Activated CD4-positive, CD25-positive, alpha-beta regulatory T cell (primary cell): ENCODE measurements at places on chromosomes 7 and 10.

- DNase-seq, result no peak
Measured at GRCh38 chr7:129975309-129975708, 22.5 kb upstream of the UBE2H start.

DNA sequence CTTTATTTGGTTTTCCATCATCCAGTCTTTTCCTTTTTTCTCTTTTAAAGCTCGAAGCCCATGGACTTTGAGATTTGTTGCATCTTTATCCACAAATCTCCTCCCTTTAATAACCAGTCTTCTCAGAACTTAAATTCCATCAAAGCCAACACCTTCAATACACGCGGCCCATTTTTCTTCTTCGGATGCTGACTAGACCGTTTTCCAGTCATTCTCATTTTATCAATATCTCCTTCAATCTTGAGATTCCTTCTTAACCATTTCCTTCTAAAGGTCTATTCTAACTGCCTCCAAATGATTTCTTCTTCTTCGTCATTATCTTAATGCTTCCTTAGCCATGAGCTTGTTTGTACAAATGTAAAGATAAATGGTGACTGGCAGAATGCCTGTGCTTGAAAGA is 173.5 kb downstream of the BAMBI start:
- no peak for DNase-seq

DNA sequence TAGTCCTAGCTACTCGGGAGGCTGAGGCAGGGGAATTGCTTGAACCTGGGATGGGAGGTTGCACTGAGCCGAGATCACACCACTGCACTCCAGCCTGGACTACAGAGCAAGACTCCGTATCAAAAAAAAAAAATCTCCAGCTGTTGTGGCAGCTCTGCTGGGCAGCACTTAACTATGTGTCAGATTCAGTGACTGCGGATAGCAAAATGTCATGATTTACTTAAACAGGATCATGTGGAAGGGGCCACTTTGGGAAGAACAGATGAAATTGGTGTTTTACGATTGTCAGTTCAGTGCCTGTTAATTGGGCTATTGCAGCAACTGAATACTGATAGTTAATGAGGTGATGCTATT is 15.3 kb downstream of the OGDH start:
- DNase-seq, result no peak

DNA sequence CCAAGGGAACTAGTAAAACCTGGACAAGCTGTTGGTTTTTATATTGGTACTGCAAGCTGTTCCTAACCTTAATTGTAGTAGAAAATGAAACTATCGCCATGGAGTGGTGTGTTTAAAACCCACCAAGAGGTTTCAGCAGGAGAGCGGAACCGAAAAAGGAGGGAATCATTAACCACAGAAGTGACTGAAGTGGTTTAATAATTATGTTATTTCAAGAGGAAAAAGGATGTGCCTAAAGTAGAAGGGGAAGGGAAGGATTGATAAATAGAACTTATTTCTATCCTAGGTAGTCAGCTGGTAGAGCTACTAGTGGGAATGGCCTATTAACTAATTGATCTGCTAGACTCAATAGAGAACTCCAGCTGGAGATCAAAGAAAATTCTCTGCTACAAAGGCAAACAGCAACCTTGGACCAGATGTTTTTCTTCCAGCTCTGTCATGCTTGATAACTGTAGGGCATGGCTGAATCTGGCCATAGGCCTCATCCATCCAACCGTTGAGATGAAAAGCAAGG is 91.8 kb downstream of the BAMBI start:
- DNase-seq, result no peak

GRCh38 chr7:88018501-88018900 is 84.5 kb downstream of the ADAM22 start:
- no peak for DNase-seq

GRCh38 chr10:129035052-129035827 is 431.8 kb upstream of the MGMT start:
- DNase-seq, result no peak

DNA sequence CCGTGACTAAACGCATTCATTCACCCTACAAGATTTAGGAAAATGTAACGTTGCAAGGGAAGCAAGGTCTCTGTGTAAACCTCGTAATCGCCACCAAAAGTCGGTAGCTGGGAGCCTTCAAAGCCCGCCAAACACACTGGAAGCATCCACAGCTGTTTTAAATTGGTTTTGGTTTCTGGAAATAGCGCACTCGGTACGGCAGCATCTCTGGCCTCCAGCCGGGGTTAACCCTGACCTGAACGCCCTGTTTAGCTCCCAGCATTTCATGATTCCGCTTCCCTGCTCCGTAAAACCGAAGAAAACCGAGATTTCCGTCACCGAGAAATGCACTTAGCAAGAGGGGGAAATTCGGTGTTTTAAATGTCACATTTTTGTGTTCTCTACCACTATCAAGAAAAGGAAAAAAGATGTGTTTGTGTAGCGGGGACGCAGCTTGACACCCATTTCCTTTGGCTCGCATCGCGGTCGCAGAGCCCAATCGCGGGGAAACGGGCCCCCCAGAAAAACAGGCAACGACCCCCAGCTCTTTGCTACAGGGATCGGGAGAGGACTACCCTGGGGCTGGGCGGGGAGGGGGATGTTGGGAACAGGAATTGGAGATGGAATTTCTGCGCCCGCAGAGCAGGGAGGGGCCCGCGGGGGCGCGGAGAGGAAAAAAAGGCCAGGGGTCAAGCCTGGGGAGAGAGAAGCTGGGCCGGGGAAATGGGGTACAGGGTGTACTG is 646 bp downstream of the SGCE start:
- no peak for DNase-seq

- DNase-seq, result no peak
Measured at GRCh38 chr7:5622746-5623145, 158.7 kb downstream of the RNF216 start.

GRCh38 chr10:67923551-67923950 is 39.1 kb downstream of the SIRT1 start:
- DNase-seq, result no peak

DNA sequence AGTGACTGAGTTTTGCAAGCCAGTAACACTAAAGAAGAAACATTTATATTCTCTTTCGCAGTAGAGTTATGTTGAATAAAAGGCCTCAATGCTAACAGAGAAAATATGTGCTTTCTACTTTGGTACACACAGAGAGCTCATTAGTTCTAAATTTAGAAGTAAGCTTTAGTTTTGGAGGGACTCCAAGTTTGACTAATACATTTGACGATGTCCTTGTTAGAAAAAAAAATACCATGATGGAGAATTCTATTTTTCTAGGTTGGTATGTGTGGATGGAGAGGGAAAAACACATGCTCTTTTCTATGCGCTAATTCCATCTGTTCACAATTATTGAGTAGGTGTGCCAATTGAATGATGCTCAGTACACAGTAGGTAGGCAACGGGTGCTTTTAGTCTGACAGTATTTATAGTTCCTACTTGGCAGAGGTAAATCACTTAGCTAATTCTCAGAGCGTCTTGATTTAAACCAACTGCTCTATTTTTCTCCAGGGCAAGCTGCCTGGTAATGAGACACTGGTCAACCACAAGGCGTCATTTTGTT is 327.2 kb upstream of the AKR1E2 start:
- DNase-seq, result no peak

GRCh38 chr7:80794631-80795573 is 123.9 kb downstream of the SEMA3C start:
- no peak for DNase-seq

- no peak for DNase-seq
Measured at GRCh38 chr7:69937097-69937496, 338.8 kb downstream of the AUTS2 start.

DNA sequence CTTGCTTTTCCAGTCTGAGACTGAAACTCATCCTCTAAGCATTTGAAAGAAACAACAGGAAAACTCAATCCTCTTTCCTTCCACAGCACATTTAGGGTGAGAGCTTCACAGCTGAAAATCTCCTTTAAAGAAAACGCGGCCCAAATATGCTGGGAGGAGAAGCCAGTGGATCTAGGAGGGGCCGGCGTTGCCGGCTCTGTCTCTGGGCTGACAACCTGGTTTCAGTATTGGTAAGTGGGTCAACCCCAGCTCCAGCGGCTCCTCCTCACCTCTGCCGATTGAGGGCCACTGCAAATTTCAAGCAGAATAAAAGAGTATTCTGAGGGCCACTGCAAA is 75.3 kb upstream of the CPXM2 start:
- DNase-seq, result no peak
